ENCODE measurements at places on chromosomes 7 and 10.

GRCh38 chr7:132575982-132576720 is at the start of gene PLXNA4:
Gene PLXNA4 (minus strand): TSS chr7:132576470. CDS start chr7:132508693, 67,777 bp downstream.
- no peak for DNase-seq

- DNase-seq: no peak
Observed at GRCh38 chr7:90540406-90540805, 55.7 kb upstream of the CDK14 start.

GRCh38 chr10:122391875-122392274 is 17.4 kb downstream of the PLEKHA1 start:
- no peak for DNase-seq

- DNase-seq: no peak
Observed at GRCh38 chr10:120466006-120466405, 9.0 kb downstream of the PLPP4 start.

- DNase-seq: peak; percentile 16
Observed at GRCh38 chr7:129401967-129402860, 32.0 kb upstream of the STRIP2 start.

DNA sequence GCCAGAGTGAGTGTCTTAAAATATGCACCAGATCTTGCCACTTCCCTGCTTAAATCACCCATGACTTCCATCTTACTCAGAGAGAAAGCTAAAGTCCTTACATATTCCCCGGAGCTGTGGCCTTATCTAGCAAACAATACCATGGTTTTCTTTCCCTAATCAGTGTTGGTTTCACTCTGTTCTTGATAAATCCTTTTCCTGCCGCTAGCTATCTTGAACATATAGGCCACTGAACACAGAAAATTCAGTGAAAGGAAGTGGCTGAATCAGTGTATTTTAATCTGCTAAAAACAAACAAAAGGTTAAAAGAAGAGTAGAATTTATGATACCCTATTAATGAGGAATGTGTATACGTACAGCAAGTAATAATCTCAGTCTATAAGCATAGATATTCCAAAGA is 42.0 kb upstream of the JAZF1 start:
- DNase-seq: no peak

All from activated naive CD4-positive, alpha-beta T cell treated with anti-CD3 and anti-CD28 coated beads, Interleukin-2, amount 50 U/mL, for 16 hours (primary cell).